ENCODE measurements at places on chromosomes 5 and 9.

- DNase-seq = no peak
Measured at GRCh38 chr5:149519601-149520000, 31.6 kb downstream of the CSNK1A1 start.

DNA sequence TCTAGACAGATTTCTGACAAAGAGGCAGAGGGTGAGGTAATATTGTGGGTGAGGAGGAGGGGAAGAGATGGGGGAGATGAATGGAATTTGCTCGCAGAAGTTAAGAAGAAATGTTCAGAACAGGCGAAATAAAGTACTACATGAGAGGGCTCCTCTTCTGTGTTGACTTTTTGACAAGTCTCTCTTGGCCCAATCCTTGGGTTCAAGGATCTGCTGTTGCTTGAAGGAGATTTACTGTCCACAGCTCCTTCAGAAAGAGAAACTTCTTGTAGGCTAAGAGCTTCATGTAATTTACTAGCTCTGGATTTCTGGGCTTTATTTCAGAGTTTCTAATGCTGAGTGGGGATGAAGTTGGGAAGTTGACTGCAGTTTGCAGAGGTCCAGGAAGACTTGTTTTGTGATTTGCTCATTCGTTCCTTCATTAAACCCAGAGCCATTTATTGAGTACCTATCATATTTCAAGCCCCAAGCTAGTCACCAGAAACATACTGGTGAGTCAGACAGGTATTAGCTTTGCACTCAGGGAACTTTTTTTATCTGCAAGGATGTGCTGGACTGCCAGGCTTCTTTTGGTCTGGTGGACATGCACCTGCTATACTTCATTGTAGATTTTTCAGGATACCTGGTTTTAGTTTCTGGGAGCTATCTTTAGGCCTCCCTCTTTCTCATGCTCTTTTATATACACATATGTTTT, 402.9 kb upstream of the CLINT1 start:
- DNase-seq = no peak

DNA sequence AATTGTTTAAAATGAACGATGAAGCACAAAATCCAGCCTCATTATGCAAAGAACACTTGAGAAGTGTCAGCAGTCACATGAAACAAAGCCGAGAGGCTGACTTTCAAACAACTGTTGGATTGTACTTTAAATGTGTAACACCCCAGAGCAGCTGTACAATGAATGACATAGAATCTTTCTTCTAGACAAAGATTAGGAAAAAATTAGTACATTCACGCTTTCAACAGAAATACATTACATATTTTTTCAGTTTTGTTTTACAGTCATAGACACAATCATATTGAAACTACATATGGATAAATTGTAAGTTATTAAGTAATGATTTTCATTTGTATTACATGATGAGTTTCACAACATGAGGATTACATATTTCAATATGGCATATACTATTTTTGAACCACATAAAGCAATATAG, 10.6 kb upstream of the AGXT2 start:
- DNase-seq = no peak

DNA sequence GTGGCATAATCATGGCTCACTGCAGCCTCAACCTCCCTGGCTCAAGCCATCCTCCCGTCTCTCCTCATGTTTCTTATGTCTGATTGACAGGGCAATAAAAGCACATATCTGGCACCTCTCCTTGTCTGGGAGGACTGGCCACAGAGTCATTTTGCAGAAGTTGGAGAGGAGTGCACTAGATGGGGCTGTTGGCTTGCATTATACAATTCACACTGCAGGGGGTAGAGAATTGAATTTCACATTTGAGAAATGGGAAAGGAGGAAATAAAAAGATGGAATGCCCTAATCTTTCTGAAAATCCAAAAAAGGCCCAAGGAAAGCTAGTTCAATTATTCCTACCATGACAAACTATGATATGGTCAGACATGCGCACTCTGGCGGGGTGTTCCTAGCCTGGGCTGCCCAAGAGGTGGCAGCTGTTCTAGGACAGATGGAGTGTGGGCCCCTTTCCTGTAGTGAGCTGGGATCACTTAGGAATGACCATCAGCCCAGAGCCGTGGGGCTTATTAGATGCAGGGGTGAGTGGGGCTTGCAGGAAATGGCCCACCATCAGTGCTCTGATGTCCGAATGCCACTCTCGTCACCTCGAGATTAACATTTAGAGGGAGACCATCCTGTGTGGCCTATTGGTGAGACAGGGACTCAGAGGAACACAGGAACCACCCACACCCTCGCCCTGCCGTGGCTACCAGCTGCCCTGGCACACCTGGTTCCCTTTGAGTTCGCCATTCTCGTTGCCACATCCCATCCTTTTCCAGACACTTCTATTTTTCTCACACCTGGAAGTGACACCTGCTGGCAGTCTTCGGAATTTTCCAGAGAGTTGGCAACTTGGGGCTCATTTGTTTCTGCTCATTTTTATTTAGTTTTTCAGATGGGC, 21.8 kb upstream of the ANKRD18A start:
- peak; percentile 40 for DNase-seq

GRCh38 chr5:53114988-53115387, 5.4 kb upstream of the MOCS2 start:
- no peak for DNase-seq

GRCh38 chr5:157370967-157371366, 89.0 kb upstream of the NIPAL4 start:
- no peak for DNase-seq

- no peak for DNase-seq
Measured at GRCh38 chr9:133570691-133571080, 36.2 kb downstream of the ADAMTSL2 start.

- DNase-seq = no peak
Measured at GRCh38 chr5:168583742-168584482, 4.7 kb upstream of the PANK3 start.

GRCh38 chr5:172322028-172322965, 38.7 kb upstream of the UBTD2 start:
- no peak for DNase-seq

GRCh38 chr5:157900644-157901043, 41.7 kb upstream of the CLINT1 start:
- no peak for DNase-seq

DNA sequence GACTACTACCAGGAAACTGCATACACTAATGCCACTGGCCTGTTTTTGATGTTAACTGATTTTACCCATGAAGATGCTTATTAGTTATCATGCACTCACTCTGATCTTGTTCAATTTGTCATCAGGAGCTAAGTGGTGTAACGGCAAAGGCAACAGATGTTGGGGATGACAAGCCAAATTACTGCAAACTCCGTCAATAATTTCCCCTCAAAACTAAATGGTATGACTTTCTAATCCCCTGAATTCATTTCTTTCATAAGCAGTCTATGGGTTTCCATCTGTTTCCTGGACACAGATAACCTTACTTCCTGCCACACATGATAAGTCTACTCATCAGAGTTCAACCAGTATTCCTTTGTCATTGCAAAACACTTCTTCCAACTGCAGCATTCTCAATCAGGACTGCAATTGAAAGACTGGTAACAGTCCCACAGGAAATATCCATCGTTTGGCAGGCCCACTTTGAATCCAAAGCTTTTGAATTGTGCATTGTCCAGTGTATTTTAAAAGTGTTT, 96.2 kb upstream of the SMC2 start:
- DNase-seq = no peak

DNA sequence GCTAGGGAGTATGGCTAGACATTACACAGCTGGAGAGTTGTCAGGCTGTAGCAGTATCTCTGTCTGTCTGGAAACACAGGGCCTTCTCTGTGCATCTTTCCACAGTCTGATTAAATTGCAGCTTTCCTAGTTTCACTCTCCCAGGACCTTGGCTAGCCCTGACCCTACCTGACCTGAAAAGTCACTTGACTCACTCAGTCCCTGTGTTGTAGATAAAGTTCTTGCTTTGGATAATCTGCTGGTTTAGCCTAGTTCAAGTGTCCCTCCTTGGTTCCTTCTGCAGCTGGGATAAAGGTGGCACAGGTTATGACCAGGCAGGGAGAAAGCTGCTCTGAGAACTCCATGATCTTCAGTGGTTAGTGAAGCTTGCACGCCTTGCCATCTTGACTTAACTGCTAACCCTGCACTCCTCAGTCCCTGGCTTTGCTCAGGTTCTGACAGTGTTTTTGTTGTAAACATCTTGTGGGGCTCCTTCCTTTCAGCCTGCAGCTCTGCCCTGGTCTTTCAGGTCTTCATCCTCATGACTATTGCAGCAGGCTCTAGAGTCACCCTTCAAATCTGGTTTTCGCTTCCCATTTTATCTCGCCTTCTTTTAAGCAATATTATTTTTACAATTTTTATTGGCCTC, 101.0 kb downstream of the PIP5K1B start:
- no peak for DNase-seq

DNA sequence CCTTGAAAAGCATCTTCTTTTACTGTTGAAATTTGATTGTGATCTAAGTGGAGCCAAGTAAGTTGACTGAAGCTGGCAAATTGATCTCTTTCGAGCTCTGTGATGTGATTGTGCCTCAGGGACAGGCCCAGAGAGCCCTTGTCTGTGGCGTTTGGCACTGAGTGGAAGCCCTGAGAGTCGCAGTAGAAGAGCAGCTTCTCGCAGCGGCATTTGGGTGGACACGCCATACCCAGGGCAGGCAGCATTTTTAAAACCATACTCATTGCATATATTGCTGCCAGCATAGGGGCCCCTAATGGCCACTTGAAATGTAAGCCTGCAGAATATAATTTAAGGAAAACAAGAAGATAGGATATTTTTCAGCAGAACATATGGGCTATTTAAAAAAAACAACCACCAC, 894 bp downstream of the LRRTM2 start:
- DNase-seq = peak; percentile 28

DNA sequence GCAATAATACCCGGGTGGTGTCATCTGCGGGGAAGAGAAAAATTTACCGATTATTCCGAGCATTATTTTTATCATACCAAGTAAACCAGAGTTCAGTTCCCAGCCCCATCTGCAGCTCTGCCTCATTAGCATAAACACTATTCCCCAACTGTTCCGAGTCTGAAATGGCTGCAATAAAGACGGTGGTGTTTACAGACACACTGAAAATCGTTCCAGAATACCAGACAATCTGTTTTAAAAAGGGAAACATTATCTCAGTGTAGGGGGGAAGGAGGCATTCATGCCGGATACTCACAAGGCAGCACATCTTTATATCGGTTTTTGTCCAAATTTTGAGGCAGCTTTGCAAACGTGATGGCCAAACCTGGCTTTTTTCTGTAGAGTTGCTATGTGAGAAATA, 70.3 kb upstream of the EPB41L4B start:
- DNase-seq = no peak

DNA sequence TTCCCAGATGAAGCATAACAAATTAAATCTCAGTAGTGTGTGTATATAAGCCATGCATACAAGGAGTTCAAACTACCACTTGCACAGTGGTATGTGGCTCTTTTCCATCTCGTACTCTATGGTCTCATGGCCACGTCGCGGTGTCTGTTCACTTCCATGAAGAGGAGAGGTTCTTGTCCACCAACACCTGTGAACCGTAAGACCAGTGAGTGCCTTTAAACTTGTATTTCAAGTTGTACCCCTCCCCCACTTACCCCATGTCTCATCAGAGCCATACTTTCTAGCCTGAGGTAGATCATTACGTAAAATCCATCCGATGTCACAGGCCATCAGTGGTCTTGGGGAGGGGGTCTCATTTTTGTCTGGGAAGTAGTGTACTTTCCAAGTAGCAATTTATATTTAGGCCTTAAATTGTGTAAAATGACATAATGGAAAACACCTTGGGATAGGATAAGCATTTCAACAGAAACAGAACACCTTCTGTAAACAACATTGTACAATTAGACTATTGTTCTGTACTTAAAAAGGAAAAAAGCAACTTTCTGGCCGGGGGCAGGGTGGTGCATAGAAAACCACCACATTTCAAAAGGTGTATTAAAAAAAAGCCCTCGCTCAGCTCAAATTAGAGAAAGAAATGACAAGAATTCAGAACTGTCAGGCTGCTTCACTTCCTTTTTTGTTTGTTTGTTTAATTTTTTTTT, 163.0 kb downstream of the SMARCA2 start:
- DNase-seq = no peak

DNA sequence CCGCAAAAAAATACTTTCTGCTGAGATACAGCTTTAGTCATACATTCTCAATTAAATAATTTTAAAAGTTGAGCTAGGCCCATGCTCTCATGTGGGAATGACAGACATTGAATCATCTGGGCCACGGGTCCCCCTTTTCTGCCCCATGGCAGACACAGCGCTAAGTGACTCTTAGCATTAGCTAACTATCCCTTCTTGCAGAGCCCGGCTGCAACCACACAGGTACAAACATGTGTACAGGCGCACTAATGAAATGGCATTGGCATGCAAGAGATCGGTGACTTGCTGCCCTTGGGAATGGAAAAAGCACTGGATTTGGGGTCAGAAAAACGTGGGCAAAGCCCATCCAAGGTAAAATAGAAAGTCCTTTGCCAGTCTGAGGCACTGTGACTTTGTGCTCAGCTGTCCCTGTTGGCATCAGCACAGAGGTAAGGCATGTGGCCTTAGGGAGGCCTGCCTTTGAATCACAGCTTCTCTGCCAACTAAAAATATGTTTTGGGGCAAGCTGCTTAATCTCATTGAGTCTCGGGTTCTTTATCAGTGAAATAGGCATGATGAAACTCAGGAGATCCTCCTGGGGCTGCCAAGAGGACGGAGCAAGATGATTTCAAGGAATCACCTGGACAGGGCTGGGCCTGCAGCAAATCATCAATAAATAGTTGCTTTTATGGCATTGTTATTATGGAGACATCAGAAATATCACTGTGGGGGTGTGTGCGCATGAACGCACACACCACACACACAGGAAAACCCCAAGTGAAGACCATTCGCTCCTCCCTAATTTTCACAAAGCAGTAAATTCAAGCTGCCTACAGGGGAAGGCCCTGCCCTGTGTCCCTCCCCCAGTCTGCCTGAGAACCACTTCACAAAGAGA, 54.2 kb downstream of the WHRN start:
- DNase-seq = no peak

GRCh38 chr5:71873191-71873591, 154.1 kb downstream of the CARTPT start:
- peak; percentile 52 for DNase-seq

DNA sequence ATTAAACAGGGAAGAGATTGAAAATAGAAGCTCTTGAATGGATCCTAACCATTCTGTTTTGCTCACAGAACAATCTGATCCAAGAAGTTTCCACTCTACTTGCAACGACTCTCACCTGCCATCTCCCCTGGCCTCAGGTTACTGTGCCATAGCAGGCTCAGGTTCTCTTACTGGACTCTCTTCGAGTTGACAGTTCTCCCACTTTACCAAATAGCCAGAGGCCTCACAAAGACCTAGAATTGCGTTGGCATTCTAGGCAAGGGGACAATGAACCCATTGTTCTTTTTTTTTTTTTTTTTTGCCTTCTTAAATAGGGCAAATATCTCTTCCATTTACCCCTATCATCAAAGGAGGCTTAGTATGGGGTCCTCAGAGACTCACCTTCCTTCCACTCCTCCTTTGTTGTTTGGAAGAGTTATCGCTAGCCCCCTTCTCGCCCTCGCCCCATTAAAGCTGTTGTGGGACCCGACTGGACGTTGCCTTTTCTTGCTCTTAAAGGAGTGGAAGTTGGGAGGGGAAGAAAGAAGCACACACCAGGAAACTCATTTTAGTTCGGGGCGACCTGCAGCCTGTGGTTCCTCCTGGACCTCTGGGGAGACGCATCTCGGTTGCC, 688 bp upstream of the PLPPR1 start:
- no peak for DNase-seq
